ENCODE measurements at places on chromosomes 1 and 21.

DNA sequence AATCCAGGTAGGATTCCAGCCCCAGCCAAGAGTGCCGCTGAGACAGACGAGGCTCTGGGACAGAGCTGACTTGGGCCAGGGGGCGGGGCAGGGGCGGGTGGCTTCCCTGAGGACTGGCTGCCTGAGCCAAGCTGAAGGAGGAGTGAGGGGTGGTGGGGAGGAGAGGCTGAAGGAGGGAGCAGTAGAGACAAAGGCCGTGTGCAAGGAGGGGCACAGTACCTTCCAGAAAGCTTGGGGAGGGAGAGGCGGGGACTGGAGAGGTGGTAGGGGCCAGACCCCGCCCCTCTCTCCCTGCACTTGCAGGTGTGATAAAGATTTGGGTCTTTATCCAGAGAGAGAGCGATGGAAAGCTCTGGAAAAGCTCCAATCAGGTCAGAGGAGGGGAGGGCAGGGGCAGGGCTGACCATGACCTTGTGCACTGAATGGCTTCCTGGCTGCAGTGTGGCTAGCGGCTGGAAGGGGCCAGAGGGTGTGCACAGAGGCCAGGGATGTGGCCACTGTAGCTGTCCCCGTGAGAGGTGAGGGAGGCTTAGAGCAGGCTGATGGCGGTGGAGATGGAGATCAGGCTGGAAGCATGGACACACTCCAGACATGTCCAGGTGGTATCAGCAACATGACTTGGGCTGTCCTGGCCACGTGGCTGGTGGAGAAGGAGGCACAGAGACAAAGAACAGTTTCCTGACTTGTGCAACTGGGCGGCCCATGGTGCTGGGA lies 6.7 kb upstream of the EPHA8 start:
- peaks cover 44% of the 10 kb centered on the region for H3K27me3 ChIP-seq
- no peak overlapping the region for H3K4me3 ChIP-seq
- H3K36me3 ChIP-seq, result no peaks in the 10 kb centered on the region

GRCh38 chr1:183877053-183877720 lies 72.3 kb downstream of the RGL1 start:
- H3K27ac ChIP-seq, result peak overlapping the region; percentile 90
- H3K4me3 ChIP-seq, result peak overlapping the region; percentile 31
- peaks cover 56% of the 10 kb centered on the region for H3K4me1 ChIP-seq

DNA sequence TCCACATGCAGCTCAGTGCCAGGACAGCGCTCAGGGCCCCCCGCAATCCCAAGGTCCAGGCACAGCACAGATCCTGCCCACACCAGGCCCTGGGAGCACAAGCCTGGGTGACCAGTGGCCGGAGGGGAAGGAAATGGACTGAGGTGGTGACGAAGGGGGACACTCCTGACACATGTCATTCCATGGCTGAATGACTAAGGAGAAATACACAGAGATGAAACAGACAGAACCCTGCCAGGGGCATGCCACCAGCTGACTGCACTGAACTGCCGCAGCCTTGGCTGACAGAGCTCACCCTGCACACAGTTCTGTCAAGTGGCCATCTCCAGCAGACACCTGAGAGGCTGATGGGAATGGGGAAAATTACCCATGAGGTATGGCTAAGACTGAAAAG lies 56.1 kb downstream of the HSF2BP start:
- no peak overlapping the region for H3K4me3 ChIP-seq
- peaks cover 7% of the 10 kb centered on the region for H3K36me3 ChIP-seq
- no peaks in the 10 kb centered on the region for H3K27me3 ChIP-seq
- peaks cover 12% of the 10 kb centered on the region for H3K4me1 ChIP-seq
- DNase-seq, result no peak

GRCh38 chr1:46480959-46481646 lies 8.5 kb upstream of the DMBX1 start:
- no peaks in the 10 kb centered on the region for H3K4me1 ChIP-seq
- peak; percentile 36 for DNase-seq
- no peak overlapping the region for H3K27ac ChIP-seq
- H3K36me3 ChIP-seq, result no peaks in the 10 kb centered on the region
- peaks cover 49% of the 10 kb centered on the region for H3K27me3 ChIP-seq
- H3K4me3 ChIP-seq, result no peak overlapping the region

- H3K36me3 ChIP-seq, result no peaks in the 10 kb centered on the region
- H3K4me3 ChIP-seq, result no peak overlapping the region
- no peak for DNase-seq
Measured at GRCh38 chr1:234842726-234843641, 233.0 kb upstream of the IRF2BP2 start.

- no peaks in the 10 kb centered on the region for H3K27me3 ChIP-seq
- no peak for DNase-seq
- H3K27ac ChIP-seq, result peak overlapping the region; percentile 99
- H3K4me3 ChIP-seq, result peak overlapping the region; percentile 99
Measured at GRCh38 chr1:182841368-182841988, 2.3 kb downstream of the DHX9 start.

Measured in chondrocyte (in vitro differentiated cells).